ENCODE measurements at places on chromosomes 11 and 22. TPM values are rescaled to one million over a fixed set of nuclear protein-coding genes. Genes with fewer than 3 reads are reported as not detected.

DNA sequence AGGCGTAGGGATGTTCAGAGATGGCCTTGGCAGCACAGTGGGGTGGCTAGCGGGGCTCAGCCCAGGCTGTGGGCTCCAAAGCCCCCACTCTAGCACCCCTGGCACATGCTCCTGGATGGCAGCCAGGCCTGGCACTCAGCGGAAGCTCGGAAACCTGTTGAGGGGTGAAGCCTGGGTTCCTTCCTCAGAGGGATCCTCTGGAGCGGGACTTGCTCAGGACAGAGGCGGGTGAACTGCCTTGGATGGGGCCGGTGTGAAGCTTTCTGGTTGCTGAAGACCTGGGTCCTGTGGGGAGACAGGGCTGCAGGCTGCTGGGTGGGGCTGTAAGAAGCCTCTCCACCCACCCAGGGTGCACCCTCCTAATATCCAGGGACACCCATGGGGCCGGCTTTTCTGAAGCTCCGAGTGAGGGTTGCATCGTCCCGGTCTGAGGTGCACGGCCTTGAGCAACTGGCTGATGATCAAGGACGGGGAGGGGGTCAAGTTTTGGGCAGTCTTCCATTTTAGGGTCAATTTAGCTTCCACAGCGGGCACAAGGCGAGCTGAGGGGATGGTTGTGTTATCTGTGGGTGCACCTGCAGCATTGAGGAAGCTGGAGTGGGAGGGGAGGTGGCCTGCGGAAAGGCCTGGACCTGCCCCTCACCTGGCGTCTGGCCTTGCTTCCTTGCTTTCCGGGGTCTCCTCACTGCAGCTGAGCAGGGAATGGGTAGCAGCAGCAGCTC, 5.2 kb downstream of the MRGPRE start:
- no peak for DNase-seq
- H3K4me1 ChIP-seq: no peaks in the 10 kb centered on the region
- no peak overlapping the region for H3K4me3 ChIP-seq
- H3K27ac ChIP-seq: no peak overlapping the region
- H3K27me3 ChIP-seq: no peaks in the 10 kb centered on the region

The CLMP gene
- total RNA-seq: 0.55 TPM

The RASL10A gene
- 0.36 TPM for total RNA-seq

The ZFPL1 gene
- 48.6 TPM for total RNA-seq

Data from CD4-positive, alpha-beta memory T cell (primary cell).